H9 (cell line): ENCODE measurements at places on chromosomes 16 and 17.

DNA sequence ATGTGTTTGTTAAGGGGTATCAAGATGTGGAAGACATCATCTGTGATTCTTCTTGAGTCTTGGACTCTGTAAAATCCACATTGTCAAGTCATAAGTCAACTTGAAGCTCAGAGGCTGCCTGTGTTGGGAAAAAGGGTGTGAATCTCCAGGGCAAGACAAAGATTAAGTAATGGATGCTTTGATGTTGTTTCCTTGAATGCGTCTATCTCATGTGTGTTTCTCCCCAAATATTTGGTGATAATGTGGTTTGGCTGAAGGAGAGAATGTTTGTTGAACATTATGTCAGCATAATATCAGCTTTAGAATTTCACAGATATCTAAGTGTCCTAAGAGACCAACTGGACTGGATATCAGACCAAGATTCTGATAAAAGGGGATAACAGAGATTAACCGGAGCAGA lies 24.1 kb upstream of the KCNJ16 start:
- no peak for DNase-seq

GRCh38 chr17:1197379-1197778 lies 17.6 kb upstream of the ABR start:
- DNase-seq, result no peak

GRCh38 chr17:77072670-77073069 lies 68.1 kb upstream of the SEC14L1 start:
- no peak for DNase-seq

DNA sequence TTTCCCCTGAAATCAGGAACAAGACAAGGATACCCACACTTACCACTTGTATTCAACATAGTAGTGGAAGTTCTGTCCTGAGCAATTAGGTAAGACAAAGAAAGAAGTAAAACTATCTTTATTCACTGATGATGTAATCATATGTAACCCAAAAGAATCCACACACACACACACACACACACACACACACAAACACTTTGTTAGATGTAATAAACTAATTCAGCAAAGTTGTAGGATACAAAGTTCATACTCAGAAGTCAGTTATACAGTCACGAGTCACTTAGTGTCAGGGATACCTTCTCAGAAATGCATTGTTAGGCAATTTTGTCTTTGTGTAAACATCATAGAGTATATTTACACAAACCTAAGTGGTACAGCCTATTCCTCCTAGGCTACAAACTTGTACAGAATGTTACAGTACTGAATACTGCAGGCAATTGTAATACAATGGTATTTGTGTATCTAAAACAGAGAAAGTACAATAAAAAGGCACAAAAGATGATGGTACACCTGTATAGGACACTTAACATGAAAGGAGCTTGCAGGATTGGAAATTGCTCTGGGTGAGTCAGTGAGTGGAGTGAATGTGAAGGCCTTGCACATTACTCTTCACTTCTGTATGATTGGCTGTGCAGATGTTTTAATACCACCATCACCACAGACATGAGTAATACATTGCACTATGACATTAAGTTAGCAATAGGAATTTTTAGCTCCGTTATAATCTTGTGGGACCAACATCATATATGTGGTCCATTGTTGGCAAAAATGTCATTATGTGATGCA lies 370.1 kb downstream of the ZFHX3 start:
- DNase-seq, result no peak

DNA sequence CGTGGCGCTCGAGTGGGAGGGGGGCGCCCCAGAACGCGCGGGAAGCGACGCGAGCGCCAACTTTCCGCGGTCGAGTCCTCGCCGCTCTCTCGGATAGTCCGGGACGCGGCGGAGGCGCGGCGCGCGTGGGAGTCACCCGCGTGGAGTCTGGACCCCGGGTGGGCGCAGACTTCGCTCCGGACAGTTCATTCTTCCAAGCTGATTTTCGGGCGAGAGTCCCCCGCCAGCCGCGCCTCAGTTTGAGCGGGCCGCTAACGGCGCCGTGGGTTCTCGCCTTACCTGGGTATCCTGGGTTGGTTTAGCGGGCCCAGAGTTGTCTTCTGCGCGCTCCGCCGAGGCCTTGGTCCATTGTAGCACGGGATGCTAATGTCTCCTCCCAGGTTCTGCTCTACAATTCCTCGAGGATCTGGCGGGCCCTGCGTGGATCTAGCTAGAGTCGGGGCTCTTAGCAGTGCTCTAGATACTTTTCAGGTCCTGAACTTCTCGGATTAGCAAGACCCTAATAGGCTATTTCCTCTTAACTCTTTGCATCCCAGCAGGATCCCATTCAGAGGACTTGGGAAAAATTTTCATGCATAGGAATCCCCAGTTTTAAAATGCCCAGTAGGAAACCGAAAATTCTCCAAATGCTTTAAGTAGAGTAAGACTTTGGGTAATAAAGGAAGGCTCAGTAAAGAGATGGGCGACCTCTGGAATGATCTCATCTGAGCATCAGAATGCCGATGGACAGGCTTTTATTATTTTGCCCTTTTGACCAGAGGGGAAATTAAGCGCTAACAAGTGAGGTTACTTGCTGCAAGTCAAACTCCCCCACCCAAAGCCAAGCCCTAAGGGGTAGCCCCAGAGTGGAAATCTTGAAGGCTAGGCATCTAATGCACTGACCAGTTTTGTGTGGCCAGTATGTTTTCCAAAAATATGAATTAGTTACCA lies 537 bp upstream of the GJC1 start:
- peak; percentile 73 for DNase-seq

DNA sequence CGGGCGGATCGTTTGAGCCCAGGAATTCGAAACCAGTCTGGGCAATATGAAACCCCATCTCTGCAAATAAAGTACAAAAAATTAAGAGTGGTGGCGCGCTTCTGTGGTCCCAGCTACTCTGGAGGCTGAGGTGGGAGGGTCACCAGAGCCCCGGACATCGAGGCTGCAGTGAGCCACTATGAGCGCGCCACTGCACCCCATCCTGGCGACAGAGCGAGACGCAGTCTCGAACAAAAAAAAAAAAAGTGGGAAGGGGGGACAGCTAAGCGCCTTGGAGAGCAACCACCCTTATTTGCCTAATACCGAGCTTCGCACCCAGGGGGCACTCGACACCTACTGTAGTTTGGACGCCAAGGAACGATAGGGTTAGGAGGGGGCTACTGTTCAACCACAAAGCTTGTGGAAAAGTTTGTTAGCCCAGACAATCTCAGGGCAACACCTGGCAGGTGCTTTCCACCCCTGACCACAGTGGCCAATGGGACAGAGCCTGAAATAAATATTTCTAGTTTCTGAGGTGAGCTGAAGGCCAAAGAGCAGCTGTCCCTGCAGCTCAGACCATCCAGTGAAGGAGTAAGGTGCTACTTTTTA lies 847 bp upstream of the PSMC3IP start:
- DNase-seq, result peak; percentile 95

DNA sequence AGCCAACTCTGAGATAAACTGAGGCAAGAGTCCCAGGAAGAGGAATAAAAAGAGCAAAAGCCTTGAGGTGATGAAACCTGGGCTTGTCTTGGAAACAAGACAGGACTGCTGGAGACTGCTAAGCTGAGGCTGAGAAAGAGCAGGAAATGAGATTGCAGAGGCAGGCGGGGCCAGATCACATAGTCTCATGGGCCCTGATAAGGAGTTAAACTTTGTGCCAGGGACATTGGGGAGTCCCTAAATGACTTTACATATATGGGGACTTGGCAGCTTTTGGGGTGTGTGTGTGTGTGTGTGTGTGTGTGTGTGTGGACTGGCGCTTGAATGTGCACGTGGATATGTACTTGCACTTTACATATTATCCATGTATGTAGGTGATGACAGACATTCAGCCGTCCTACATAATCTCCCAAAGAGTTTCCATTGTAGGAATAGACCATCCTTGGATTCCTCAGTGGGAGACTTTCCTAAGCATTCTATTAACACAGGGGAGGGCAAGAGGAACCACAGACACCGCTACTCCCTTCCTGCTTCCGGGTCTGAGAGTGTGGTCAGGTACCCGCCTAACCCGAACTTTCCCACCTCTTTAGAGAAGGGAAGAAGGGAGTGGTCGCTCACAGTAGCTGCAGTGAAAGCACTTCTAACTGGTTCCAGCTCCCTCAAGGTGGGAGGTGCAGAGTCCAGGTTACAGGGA lies 123.1 kb downstream of the LYRM1 start:
- no peak for DNase-seq

GRCh38 chr16:57367116-57367752 lies 5.1 kb upstream of the CX3CL1 start:
- DNase-seq, result no peak

DNA sequence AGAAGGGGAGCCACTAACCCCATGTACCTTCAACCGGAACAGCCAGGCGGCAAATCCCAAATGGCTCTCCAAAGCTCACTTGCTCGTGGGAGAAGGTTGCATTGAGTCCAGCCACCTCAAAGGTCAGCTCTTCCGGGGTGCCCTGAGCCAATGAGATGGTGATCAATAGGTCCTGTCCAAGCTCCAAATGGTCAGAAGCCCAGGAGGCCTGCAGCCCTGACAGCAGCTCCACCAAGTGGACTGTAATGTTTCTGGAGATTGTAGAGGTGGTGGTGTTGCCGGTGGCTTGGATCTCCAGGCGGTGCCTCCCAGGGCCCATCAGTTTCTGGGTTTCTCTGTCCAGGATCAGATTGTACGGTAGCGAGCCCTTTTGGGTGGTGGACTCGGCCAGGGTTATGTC lies 39.9 kb upstream of the BCO1 start:
- DNase-seq, result peak; percentile 36

GRCh38 chr16:19908921-19909320 lies 24.3 kb upstream of the GPRC5B start:
- DNase-seq, result no peak

- DNase-seq, result peak; percentile 9
These were observed 161.3 kb downstream of the AATF start for GRCh38 chr17:37109731-37110710.

GRCh38 chr17:40480501-40481003 lies 20.9 kb downstream of the TNS4 start:
- peak; percentile 76 for DNase-seq

DNA sequence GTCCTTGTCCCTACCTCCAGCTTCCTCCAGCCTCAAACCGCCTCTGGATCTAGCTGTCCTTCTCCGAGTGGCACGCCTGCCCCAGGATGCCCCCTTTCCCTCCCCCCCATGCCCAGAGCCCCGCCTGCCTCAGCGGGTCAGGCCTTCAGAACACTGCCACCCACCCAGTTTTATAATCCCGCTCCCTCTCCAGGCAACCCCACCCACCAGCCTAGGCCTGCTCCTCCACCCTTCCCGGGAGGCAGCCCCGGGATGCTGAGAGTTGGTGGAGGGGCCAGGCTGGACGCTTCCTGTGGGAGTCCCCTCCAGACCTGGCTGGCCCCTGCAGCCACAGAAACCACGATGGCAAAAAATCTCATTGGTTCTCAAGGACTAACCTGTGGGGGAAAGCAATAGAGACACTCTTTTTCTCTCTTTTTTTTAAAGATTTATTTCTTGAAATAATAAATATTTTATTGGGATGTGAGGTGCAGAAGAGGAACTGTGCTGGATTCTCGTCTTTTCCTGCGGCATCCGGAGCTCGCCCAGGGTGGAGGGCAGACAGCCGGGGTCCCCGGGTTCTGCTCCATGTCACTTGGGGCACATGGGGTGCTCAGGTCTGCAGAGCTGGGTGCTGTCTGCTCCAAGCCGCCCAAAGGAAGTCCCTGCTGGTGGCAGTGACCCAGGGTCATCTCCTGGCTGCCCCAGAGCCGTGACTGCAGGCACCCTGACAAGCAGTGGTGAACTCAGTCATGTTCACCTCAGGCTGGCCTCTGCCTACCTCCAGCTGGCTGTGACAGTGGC lies 81.9 kb downstream of the MGAT5B start:
- DNase-seq, result no peak

- DNase-seq, result no peak
These were observed 278.3 kb downstream of the KCNJ2 start for GRCh38 chr17:70447588-70447987.

DNA sequence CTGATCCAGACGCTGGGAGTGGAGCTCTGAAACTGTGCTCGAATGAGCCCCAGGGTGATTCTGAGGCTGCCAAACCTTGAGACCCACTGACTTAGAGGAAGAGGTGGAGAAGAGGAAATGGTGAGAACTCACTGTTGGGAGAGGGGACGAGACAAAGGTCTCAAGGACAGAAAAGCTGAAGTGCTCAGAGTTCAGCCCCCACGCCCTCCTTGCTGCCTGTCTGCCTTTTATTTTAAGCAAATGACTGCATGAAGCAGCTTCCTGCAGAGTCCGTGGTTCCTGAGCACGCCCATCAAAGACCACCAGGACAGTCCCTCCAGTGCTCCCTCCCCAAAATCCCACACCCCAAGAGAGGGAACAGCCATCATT lies 20.4 kb downstream of the COTL1 start:
- no peak for DNase-seq

DNA sequence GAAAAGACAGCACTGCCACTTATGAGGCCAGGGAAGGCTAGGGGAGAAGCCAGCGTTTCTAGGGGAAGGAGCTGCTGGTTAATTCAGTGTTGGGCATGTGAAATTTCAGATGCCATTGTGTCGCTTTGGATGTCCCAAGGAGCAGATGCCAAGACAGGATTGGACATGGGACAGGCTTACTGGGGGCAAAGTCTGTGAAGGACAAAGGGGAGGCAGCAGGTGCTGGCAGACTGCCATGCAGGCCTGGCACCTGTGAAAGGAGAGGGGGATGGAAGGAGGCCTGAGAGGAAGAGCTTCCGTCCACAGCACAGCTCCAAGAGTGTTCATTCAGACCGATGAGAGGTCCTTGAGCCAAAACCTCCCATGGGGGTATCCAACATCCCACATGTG lies 255.5 kb upstream of the RPL38 start:
- DNase-seq, result no peak

GRCh38 chr17:30368912-30369720 lies 9.6 kb upstream of the CPD start:
- no peak for DNase-seq

DNA sequence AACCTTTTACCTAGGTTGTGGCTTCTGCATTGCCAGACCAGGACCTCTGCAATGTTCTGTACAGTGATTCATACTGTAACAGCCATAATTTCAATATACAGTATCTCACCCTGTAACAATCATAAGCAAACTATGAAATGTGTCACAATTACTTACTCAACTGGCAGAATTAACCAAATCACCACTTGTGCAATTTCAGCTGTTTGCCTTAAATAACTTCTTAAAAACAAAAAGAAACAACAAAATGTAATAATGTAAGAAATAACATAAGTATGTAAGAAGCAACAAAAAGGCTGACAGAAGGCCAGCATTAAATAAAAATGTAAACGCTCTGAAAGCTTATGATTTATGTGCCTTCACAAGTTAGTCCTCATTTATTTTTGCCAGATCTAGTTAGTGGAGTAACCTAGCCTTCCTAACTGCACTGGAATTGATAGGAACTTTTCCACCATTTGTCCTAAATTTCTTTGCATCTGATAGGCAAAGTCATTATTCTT lies 96.9 kb downstream of the SKAP1 start:
- DNase-seq, result no peak

DNA sequence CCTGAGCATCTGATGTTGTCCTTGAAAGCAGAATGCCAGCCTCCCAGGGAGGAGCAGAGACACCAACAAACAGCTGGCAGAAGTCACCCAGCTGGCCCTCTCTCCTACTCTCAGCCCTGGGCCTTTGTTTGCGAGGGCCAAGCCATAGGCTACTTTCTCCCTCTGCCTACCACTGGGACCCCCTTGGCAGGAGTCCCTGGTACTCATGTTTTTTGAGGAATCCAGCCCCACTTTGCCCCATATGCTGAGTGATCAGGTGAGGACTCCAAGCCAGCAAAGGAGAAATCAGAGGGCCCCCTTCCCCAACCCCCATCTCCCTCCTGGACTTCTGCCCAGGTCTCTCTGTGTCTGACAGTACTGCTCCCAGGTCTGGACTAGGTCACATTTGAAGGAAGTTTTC lies 121.9 kb downstream of the USP31 start:
- no peak for DNase-seq

- DNase-seq, result no peak
These were observed 118.9 kb downstream of the PARN start for GRCh38 chr16:14510939-14511799.

GRCh38 chr17:73342050-73342522 lies 30.3 kb upstream of the CDC42EP4 start:
- DNase-seq, result peak; percentile 96
